ENCODE measurements at places on chromosomes 4 and X.
A peak's percentile ranks its signal among the peaks of the same experiment; 100 is the strongest.

DNA sequence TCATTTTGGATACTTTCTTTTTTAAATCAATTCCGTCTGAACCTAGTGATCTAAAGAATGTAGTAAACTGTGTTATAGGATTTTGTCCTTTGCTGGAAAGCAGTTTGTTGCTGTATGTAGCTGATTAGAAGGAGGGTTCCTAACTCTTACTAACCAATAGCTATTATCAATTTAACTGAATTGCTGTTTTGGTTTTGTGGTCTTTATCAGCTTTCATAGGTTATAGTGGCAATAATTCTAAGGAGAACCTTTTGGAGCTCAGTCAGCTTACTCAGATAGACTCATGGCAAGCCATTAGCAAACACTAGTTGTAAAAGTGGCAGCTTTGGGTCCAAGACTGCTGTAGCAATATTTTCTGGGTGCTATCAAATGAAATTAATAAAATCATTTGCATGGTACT lies 29.6 kb downstream of the SH3BGRL start:
- DNase-seq: no peak

DNA sequence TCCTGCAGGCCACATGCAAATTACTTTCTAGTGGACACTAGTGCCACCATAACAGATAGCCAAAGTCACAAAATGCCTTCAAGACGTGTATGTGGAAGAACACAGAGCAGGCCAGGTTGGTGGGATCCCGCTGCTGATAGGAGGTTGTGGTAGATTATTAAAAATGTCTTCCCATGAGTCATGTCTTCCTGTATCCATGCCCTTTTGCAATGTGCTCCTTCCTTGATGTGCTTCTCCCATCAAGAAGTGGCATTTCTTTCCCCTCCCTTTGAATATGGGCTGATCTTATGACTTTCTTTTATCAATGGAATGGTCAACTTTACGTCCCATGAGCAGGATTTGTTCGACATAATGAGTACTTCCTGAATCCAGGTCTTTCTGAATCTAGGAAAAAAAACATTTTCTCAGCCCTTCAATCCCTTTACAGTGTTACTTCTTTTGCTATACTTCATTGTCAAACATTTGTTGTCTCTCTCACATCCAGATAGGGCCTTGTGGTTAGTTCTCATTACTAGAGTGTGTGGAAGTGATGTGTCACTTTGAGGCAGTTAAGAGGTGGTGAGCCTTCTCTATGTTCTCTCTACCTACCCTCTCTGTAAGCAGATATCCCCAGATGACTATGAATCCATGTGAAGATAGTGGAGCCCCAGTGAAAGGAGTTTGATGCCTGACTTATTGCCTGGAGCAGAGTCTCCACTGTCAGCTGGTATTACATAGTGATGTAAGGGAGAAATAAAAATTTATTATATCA lies 519.2 kb upstream of the DIPK2B start:
- DNase-seq: no peak

GRCh38 chr4:54498661-54499111 lies 159.1 kb upstream of the KIT start:
- no peak for DNase-seq

DNA sequence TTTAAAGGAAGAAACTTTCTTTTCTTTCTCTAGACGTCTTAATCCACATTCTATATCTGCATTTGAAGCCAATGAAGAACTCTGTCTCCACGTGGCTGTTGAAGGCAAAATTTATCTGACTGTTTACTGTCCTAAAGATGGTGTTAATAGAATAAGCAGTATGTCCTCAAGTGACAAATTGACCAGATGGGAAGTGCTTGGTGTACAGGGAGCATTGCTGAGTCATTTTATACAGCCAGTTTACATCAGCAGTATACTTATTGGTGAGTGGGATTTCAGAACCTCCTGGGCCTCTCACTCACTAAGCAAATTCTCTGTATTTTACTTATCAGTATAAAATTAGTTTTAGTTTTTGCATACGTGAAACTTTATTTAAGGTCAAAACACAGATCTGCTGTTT lies 33.7 kb downstream of the ADAD1 start:
- no peak for DNase-seq

DNA sequence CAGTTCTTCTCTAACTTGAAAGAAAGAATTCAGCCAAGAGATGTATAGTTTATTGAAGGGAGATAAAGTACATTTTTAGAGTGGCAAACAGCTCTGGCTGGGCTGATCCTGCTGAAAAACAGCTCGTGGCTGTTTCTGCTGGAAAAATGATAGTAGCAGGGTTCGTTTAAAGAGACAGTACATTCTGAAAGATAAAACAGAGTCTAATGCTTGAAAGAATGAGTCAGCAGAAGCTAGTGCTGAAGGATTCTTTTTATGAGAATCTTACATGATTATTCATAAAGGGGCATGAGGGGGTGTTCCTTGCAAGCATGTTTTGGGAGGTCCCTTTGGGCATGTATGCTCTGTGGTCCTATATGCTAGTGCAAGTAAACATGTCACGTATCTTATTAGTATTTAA lies 790.0 kb downstream of the PCDH18 start:
- DNase-seq: no peak

DNA sequence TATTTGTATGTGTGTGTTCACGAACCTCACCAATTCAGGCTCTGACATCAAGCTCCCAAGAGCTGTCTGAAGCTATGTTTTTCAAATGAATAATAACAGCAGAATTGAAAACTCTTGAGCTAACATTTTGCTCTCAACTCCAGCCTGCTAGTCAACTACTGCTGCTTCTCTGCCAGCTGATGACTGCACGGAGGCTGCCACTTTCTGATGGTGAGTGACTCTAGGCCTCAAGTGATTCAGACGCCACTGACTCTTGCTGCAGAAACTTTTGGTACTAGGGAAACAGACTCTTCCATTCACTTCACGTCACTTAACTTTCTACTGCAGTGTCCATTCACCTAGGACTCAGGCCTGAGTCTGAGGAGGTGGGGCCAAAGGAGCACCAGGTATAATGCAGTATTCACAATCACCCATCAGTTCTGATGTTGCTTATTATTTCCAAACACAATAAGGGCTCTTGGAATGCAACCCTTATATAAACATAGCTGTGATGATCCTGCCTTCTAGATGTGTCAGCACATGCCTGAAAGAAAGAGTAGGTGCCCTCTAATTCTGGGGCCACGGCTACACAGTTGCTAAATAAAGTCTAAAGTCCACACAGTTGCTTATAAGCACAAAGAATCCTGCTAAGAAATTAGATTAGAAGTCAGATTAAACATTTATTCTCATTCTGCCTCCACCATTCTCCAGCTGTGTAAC lies 16.0 kb downstream of the PRDM8 start:
- DNase-seq: no peak

DNA sequence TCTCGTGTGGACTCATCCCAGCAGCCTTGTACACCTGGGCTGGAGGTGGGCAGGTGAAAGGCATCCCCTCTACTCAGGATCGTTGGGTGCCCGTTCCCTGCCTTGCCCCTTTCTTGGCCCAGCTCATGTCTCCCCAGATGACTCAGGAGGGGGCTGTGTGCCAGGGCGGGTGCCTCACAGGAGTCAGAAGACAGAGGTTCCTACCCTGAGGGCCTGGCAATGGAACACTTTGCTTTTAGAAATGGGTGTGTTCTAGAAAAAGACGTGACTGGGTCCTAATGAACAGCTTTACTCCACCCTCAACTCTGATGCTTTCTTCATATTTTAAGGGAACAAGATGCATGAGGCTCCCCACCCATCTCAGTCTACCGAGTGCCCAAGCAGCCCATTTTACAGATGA lies 22.5 kb upstream of the TRIM2 start:
- no peak for DNase-seq

GRCh38 chr4:17230727-17231126 lies 281.2 kb downstream of the QDPR start:
- no peak for DNase-seq

GRCh38 chr4:14087921-14088320 lies 460.4 kb upstream of the BOD1L1 start:
- DNase-seq: no peak

DNA sequence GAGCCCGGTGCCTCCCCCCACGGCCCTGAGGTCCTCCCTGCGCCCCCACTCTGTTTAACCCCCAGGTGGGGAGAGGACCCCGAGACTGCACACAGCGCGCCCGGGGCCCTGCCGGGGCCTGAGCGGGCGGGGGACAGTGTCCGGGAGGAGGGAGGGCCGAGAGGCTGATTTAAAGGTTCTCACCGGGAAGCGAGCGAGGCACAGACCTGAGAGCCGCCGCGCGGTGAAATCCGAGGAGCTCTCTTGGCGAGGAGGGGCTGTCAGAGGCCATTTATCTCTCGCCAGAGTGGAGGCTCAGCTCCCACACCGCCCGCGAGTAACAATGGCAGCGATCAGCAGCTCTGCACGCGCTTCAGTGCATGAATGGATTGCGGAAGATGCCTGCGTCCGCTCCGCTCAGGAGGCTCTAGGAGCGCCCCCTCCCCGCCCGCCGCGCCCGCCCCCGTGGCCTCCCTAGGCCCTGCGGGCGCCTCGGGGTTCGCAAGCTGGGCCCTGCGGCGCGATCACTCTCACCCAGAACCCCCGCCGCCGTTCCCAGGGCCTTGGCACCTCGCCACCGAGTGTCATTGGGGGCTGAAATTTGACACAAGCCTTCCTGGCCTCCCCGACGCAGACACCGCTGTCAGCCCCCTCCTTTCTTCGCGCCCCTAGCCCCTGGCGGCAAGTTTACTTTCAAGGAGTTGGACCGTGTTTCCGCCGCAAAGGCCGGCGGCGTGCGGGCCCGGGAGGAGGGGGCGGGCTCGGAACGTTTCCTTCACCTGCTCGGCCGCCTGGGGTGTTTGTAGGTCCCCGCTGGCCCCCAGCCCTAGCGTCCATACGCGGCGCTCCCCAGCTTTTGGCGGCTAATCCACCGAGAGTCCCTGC lies 48.7 kb upstream of the BCOR start:
- no peak for DNase-seq

GRCh38 chr4:79526641-79527565 lies 118.9 kb upstream of the GK2 start:
- DNase-seq: no peak

GRCh38 chr4:128166982-128167381 lies 105.9 kb downstream of the LARP1B start:
- no peak for DNase-seq

DNA sequence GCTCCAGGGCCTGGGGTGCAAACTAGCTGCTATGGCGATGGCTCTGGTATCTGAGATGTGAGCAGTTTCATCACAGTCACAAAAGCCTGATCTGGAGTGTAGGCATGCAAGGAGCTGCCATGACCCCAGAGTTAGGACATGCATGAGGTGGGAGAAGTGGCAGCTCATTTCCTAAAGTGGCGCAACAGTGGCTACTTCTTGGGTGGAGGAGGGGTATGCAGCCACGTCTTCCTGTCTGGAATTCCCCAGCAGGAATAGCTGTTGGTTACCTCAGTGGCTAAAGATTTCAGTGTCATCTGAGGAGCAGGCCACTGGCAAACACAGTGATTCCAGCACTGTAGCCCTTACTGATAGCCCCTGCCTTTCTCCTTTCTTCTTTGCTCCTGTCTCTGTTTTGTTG lies 1382.5 kb downstream of the C4orf33 start:
- DNase-seq: no peak

- no peak for DNase-seq
These were observed 165.3 kb downstream of the FAM13A start for GRCh38 chr4:88891636-88892035.

- DNase-seq: no peak
These were observed 232.5 kb upstream of the GPRIN3 start for GRCh38 chr4:89539797-89540711.

- no peak for DNase-seq
These were observed 33.7 kb downstream of the NOP14 start for GRCh38 chr4:2929469-2929868.

DNA sequence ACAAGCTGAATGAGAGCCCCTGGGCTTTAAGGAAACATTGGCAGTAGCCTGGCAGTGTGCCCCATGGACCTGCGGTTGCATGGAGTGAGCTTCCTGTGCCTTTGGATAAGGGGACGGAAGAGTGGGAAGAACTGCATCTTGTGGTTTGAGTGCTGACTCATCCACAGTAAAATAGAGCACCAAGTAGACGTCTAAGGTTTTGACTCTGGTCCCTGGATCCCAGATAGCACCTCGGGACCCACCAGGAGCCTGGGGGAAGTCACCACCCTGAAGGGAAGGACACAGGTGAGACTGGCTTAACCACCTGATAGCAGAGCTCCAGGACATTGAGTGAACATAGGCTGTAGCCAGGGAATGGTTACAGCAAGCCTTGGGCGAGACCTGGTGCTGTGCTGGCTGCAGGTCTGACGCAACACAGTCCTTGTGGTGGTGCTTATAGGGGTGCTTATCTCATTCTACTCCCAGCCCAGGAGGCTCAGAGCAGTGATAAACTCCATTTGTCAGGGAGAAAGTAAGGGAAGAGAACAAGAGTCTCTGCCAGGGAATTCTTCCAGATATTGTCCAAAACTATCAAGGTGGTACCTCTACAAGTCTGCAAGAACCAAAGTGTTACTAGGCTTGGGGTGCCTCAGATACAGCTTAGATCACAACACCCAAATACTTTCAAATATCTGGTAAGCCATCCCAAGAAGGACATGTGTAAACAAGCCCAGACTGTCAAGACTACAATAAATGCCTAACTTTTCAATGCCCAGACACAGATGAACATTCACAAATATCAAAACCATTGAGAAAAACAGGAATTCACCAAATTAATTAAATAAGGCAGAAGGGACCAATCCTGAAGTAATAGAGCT lies 123.6 kb upstream of the TET2 start:
- DNase-seq: no peak

- DNase-seq: no peak
These were observed 386.1 kb downstream of the NLGN4X start for GRCh38 chrX:5842601-5843000.

GRCh38 chr4:73156394-73156793 lies 86.9 kb upstream of the COX18 start:
- no peak for DNase-seq

GRCh38 chrX:96480081-96480480 lies 204.6 kb upstream of the DIAPH2 start:
- DNase-seq: no peak

GRCh38 chr4:142202404-142203332 lies 566.3 kb downstream of the IL15 start:
- DNase-seq: no peak

GRCh38 chr4:164803702-164804101 lies 49.8 kb downstream of the SMIM31 start:
- DNase-seq: no peak

- DNase-seq: no peak
These were observed 3.6 kb downstream of the TSPYL2 start for GRCh38 chrX:53085661-53086229.

- peak; percentile 78 for DNase-seq
These were observed 66.1 kb downstream of the KIT start for GRCh38 chr4:54723820-54724219.

- DNase-seq: no peak
These were observed 2.2 kb downstream of the SRP72 start for GRCh38 chr4:56469489-56470210.

DNA sequence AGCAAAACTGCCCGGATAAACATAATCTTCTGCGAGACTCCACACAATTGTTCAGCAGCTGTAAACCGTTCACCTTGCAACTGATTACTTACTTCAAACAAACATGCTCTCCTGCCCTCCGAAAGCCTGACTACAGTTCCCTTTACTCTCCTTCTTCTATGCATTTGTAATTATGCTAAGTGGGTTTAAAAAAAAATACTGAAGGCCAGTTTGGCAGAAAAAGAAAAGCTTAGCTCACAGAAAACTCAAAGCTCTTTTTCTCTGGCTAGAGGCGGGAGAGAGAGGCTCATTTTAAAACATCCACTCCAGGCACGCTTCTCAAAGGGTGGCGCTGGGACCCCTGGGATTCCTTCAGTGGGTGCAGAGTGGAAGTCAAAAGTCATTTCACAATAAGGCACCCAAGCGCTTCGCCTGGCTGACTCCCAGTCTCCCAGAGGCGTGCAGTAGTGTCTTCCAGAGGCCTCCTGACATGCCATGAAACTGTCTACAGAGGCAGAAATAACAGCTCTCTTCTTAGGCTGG lies 1.9 kb downstream of the DHRSX start:
- DNase-seq: no peak
